Progenitor cell of endocrine pancreas (in vitro differentiated cells): ENCODE measurements at places on chromosomes 16 and 17.

- no peak for DNase-seq
These were observed 5.1 kb upstream of the NME4 start for GRCh38 chr16:391885-392335.

DNA sequence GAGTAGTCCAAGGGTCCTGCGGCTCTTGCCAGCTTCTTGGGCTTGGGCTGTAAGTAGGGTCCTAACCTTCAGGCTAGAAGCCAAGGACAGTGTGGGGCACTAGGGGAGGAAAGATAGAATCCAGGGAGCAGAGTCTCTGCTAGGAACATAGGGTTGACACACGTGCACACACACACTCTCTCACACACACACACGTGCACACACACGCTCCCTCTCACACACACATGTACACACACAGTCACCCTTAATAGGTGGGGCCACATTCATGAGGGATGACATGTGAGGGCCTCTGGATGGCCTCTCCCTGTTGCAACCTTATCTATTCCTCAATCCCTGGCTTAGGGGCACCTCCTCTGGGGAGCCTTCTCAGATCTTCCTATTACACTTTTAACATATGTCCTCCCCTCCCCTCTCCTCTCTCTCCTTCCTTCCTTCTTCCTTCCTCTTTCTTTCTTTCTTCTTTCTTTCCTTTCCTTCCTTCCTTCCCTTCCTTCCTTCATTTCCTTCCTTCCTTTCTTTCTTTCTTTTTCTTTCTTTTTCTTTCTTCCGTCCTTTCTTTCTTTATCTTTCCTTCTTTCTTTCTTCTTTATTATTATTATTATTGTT is 3.1 kb downstream of the EPX start:
- no peak for DNase-seq

DNA sequence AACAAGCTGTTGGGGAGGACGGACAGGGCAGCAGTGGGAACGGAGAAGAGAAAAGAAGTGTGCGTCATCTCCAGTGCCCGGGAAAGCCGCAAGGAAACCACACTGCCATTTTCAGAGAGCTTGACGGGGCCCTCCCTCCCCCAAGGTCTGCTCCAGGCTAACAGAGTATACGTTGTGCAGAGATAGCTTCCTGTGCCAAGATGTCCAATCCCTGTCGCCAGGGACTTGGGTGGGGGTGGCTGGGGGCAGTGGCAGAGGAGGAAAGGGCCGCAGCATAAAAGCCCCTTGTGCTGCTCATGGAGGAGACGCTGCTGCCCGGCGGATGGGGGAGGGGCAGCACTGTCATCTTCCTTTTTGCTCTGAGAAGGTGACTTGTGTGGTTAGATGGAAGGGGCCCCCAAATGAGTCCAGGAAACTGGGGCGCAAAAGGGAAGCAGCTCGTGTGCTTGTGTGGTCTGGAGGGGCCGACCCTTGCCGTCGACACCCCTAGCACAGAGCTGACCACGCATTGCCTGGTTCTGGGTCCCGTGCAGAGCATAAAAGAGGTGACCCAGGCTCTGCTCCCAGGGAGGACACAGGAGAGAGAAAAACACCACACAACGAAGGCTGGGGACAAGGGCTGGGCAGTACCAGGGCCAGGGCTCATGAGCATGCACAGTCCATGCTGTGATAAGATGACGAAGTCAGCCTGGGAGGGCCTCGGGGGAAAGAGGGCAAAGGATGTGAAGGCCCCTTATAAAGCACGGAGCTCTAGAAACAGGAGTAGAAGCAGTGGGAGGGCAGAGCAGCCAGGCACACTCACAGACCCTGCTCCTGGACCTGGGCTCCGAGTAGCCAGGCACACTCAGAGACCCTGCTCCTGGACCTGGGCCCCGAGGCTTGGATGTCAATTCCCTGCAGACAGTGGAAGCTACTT is 372.7 kb downstream of the SLC39A11 start:
- no peak for DNase-seq

- no peak for DNase-seq
These were observed 71.2 kb upstream of the LGALS9 start for GRCh38 chr17:27559506-27560481.

- no peak for DNase-seq
These were observed 2.4 kb downstream of the PRPSAP2 start for GRCh38 chr17:18860161-18860972.

DNA sequence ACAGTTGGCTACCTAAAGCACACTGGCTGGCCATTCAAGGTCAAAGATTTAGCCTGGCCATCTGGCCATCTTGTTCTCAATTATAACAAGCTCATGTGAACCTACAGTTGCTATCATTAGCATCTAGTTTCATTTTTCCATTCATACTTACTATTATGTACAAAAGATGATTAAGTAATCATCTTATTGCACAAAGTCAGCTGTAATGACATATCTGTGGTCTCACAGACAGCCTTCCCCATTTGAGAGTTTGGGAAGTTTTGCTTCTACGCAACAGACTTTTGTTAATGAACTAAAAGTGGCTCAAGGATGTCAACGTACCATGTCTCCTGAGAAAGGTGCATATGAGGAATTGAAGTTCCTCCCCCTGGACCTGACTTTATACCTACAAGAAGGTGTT is 51.3 kb downstream of the HS3ST3B1 start:
- DNase-seq = no peak

GRCh38 chr17:75501378-75502071 is 13.8 kb downstream of the CASKIN2 start:
- DNase-seq = no peak

GRCh38 chr17:325270-326009 is 27.2 kb downstream of the RPH3AL start:
- no peak for DNase-seq

DNA sequence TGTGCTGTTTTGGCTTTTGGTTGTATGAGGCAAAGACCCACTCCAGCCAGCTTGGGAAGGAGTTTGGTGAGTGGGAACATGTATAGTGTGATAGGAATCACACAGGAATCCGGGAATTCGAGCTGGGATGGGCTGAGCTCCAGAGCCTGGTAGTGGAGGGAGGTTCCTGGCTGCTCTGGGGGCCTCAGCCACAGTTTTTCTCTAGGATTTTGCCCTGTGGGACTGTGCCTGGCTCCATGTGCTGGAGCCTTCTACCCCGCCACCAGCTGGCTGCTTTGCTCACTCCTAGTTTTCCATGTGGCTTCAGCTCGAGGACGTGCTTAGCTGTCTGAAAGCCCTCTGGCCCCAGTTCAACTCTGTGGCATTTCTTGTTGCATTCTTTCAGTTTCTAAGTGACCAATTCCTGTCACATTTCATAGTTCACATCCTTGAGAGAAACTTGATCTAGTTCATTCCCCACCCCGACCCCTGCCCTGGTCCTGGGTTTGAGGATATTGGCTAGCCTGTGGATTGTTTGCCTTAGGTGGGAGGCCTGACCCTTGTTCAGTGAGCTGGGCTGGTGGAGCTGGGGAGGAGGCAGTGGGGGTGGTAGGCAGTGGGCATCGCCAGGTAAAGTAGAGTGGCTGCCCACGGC is 5.0 kb downstream of the SEC14L1 start:
- DNase-seq = no peak

DNA sequence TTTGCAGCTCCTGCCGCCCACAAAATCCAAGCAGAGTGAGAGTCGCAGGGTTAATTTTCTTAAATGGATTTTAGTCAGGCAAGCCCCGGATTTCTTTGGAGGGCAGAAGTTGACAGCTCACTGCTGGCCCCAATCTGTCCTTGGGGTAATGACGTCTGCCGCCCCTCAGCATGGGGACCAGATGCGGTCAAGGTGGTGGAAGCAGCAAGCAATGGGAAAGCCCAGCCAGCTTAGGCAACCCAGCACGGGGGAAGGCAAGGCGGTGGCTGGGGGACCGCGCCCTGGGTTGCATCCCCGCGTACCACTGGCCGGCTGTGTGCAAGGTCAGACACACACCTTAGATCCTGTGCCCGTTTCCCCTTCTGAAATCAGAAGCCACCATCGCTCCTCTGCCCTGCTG is 321.7 kb downstream of the C16orf95 start:
- no peak for DNase-seq

- DNase-seq = peak; percentile 64
These were observed 668 bp downstream of the JUP start for GRCh38 chr17:41785859-41786226.

DNA sequence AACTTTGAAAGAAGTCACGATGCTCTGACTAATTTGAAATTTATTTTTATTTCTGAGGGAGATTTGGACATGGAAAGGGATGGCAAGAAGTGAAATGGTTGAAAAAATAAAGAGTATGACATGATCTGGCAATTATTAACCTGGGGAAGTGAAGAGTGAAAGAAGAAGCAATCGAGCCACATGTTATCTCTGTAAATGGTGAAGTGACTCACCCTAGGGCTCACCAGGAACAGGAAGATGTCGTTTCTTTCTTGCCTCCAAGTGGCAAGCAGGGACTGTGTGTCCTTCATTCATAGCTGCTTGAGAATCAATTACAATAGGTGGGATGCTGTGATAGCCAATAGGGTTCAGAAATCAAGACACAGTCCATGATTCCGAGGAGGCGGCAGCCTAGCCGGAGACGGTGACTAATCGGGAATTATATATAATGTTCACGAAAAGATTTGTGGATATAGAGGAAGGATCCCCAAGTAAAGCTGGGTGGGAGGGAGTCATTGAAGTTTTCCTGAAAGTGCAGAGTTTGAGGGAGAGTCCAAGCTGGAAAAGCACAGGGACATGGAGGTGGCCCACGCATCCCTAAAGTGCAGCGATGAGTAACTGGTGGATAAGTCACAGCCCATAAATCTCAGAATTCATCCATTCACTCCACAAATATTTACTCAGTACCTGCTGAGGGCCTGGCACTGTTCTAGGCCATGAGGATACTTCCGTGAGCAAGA is 18.2 kb upstream of the KRT20 start:
- no peak for DNase-seq

GRCh38 chr17:27473748-27474609 is 17.7 kb downstream of the KSR1 start:
- DNase-seq = no peak

- no peak for DNase-seq
These were observed 24.4 kb downstream of the CRK start for GRCh38 chr17:1431631-1432104.

DNA sequence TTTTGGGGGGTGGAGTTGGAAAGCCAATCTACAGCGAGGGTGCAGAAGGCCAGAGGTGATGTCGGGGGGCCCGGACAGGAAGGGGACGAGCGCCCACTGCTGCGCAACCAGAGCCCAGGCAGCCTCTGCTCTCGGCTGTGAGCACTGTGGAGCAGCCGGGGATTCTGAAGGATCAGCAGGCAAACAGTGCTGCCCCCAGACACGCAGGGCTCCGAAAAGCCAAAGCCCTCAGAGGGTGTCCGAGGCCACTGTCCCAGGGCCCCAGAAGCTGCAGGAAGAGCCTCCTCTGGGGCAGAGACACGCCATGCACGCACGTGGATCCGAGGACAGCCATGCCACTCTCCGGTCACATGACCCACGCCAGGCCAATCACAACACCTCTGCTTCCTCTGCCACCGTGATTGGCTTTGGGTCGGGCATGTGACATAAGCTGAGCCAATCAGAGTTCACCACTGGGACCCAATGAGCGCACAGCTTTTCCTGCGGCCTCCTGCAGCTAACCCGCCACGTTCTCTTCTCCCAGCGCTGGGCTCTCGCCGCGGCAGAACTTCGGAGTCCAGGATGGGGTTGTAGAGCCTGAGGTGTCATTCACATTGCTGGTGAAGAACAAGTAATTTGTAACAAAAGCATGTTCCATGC is 40.7 kb downstream of the ACTG1 start:
- DNase-seq = no peak

DNA sequence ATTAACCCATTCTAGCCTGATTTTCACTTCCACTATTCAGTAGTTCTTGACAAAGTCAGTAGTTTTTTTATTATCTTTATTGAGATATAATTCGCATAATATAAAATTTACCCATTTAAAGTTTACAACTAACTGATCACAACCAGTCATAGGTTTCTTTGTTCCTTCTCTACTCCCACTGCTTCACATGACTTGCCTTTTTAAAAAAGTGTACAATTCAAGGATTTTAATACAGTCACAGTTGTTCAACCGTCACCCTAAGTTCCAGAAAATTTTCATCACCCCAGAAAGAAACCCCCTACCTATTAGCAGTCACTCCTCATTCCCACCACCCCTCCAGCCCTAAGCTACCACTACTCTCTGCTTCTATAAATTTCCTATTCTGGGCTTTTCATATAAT is 162.5 kb downstream of the TRIM37 start:
- DNase-seq = no peak

DNA sequence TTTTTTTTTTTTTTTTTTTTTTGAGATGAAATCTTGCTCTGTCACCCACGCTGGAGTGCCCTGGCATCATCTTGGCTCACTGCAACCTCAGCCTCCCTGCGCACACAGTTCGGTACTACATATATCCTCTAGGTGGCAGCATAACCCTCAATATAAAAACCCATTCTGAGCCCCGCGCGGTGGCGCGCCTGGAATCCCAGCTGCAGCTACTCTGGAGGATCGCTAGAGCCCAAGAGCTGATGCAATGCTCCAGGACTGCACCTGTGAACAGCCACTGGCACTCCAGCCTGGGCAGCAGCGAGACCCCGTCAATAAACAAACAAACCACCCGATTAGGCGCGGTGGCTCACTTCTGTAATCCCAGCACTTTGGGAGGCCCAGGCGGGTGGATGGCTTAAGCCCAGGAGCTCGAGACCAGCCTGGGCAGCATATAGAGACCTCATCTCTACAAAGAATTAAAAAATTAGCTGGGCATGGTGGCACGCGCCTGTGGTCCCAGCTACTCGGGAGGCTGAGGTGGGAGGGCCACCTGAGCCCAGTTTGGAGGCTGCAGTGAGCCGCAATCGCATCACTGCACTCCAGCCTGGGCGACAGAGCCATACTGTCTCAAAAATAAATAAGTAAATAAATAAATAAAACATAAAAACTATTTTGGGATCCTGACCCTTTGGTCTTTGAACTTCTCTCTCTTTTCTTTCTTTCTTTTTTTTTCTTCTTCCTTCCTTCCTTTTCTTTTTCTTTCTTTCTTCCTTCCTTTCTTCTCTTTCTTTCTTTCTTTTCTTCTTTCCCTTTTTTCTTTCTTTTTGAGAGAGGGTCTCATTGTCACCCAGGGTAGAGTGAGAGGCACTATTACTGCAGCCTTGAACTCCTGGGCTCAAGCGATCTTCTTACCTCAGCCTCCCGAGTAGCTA is 15.4 kb upstream of the AKAP10 start:
- peak; percentile 81 for DNase-seq

DNA sequence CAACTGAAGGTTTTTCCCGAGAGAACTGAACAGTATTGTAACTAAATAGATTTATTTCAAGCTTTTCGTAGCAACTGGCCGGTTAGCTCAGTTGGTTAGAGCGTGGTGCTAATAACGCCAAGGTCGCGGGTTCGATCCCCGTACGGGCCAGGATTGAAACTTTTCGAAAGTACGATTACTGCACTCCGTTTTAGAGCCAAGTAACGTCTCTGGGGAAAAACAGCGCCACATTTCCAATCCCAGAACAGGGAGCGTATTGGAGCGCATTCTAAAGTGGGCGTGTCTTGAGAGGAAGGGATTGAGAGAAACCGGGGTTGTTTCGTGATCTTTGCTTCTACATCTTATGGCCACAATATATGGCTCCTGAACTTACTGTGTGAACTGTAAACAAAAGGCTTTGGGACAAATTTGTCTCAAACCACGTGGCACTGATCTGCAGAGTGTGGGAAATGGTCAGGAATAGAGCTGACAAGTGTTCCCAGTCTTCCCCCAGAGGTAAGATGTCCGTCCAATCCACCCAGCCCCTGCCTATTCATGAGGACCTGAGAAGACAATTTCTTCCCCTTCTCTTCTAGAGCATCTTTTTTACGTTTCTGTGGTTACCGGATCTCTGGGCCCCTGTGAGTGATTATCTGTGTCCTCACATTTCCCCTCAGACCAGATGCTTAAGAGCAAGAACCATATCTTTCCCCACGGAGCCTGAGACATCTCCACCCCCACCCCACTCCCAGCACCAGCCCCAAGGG is 2.3 kb downstream of the BORCS6 start:
- DNase-seq = peak; percentile 90

GRCh38 chr16:53958341-53958880 is 254.5 kb downstream of the FTO start:
- DNase-seq = no peak
